ENCODE measurements at places on chromosomes 5 and 9. TPM values are rescaled to one million over a fixed set of nuclear protein-coding genes. Genes with fewer than 3 reads are reported as not detected.

NRG2 gene
- total RNA-seq, result not detected

SURF4 gene
- total RNA-seq, result 176 TPM

PTGDS gene
- 1.2 TPM for total RNA-seq

DMRTA1 gene
- total RNA-seq, result not detected

DBH gene
- not detected for total RNA-seq

BRINP1 gene
- total RNA-seq, result not detected

FBXW5 gene
- total RNA-seq, result 104 TPM

POU5F2 gene
- 1.1 TPM for total RNA-seq

GABRA1 gene
- not detected for total RNA-seq

FOXD1 gene
- total RNA-seq, result not detected

CER1 gene
- not detected for total RNA-seq

RIMOC1 gene
- total RNA-seq, result 20.8 TPM

ERCC8 gene
- total RNA-seq, result 7.6 TPM

LRRC70 gene
- total RNA-seq, result 1.4 TPM

OBP2B gene
- not detected for total RNA-seq

Measured in activated CD8-positive, alpha-beta T cell treated with anti-CD3 and anti-CD28 coated beads, Interleukin-2, amount 10 ng/mL, durations not matched to agents 7 days and 5 days (primary cell).